ENCODE measurements at places on chromosomes 7 and 10.

DNA sequence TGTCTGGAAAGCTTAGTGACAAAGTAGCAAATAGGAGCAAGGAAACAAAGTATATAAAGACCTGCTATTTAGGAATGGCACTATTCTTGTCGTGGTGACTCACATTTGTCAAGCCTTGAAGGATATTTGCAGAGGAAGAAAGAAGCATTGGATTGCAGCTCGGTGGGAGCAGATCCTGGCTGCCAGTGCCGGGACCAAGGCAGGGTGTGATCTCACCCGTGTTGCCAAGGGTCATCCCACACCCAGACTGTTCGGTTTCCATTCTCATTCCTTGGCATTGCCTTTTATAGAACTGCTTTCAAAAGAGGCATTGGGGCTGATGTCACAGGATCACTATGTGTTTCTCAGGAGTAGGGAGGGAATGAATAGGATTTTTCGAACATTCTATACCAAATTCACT lies 176.2 kb downstream of the GALNT17 start:
- DNase-seq: no peak

DNA sequence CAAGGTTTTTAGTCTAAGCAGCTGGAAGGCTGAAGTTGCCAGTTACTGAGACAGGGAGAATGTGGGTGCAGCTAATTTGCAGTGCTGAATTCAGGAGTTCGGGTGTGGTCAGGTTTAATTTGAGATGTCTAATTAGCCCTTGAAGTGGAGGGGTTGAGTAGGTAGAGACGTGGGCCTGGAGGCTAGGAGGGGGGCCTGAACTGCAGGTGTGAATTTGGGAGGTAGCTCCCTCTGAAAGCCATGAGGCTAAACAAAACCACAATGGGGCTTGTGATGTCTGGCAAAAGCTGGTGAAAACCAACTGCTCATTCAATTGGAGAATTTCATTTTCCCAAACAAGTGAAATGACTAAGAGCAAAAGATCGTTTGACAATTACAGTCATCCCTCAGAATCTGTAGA lies 246.0 kb upstream of the NFE2L3 start:
- no peak for DNase-seq

GRCh38 chr10:70132098-70133029 lies at the start of gene AIFM2:
Gene AIFM2, minus strand, starts transcription at chr10:70132825. Its CDS starts 8,741 bp downstream, at chr10:70124084.
- peak; percentile 31 for DNase-seq

DNA sequence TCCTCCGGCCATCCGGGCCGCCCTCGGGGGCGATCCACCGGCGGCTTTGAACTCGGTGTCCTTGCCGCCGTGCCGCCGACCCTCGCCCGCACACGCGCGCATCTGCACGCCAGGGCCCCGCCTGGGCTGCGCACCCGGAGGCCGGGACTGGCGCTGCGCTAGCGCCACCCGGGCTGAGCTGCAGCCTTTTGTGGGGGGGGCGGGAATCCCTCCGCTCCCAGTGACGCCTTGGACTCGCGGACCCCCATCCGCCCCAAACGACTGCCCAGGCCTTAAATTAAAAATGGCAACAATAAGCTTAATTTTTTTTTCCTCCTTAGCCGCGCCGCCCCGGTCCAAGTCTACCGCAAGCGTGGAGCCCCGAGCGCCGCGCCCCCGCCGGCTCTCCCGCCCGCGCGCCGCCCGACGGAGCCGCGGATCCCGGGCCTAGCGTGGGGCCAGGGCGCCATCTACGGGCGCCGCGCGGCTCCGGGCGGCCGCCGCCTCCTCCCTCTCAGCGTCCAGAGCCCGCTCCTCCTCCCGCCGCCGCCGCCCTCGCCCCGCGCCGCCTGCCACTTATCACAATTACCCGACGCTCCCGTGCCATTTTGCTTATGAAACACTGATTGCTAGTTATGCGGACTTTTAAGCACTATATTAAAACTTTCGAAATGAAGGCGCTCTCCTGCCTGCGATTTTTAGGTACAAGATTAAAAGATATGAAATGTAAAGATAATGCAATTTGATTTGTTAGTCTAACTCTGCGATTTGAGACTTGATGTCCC lies 7.5 kb upstream of the EBF3 start:
- DNase-seq: no peak

- DNase-seq: no peak
These were observed 375.7 kb upstream of the CDC14C start for GRCh38 chr7:48548667-48549066.

GRCh38 chr10:62636825-62637248 lies 167.7 kb upstream of the ADO start:
- DNase-seq: no peak

GRCh38 chr7:135974667-135975066 lies 2.5 kb downstream of the MTPN start:
- DNase-seq: no peak

- DNase-seq: no peak
These were observed 891.9 kb upstream of the MBL2 start for GRCh38 chr10:53664282-53665019.

GRCh38 chr7:2383543-2384274 lies 19.7 kb upstream of the CHST12 start:
- DNase-seq: no peak

DNA sequence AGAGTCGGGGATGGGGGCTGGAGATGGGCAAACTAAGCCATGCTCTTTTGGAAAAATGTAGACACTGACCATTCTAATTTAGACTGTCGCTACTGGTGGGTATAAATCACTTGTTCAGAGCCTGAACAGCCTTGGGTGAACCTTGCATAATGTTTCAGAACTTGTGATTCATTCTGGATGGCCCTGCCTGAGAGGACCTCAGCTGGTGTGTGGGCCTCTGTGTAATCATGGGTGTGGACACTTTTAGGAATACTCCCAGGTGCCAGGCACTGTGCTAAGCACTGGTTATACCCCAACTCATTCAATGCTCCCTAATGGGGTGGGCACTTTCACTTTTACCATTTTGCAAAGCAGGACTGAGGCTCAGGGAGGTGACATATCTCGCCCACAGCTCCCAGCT lies 26.8 kb upstream of the TM9SF3 start:
- DNase-seq: no peak
